ENCODE measurements at places on chromosomes 5 and 9.

GRCh38 chr9:116094846-116095245 is 58.7 kb upstream of the PAPPA start:
- DNase-seq = no peak

DNA sequence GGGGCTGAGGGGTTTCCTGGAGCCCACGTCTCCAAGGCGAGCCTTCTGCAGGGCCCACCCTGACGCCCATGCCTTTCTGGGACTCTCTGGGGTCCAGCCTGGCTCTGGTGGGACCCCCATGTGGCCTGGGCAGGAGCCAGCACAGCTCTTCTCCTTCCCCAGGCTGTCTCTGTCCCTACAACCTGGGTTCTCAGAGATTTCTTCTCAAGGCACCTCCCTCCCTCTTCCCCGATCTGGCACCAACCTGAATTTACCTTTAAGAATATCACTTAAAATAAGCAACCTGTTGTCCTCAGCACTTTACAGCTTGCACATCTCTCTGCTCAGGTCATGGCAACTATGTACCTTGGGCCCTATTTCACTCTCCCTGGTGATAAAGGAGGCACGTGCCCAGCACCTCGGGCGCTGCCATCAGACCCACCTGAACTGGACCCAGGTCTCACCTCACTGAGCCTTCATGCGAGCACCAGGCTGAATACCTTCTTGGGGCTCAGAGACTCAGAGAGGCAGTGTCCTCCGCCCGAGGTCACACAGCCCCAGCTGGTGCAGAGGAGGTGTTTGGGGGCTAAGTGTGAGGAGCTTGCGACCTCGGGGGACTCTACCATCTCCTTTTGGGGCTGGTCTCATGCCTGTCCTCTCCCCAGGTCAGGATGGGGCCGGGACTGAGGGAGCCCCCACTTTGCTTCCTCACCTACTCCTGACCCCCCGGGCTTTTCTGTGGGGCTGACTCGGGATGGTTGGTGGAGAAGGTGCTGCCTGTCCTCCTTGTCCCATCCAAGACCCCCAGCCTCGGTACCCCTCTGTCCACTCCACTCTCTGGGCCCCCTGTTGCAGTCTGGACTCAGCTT is 217.7 kb downstream of the C9orf50 start:
- DNase-seq = no peak

GRCh38 chr9:127066851-127067136 is 55.6 kb downstream of the ANGPTL2 start:
- DNase-seq = no peak

DNA sequence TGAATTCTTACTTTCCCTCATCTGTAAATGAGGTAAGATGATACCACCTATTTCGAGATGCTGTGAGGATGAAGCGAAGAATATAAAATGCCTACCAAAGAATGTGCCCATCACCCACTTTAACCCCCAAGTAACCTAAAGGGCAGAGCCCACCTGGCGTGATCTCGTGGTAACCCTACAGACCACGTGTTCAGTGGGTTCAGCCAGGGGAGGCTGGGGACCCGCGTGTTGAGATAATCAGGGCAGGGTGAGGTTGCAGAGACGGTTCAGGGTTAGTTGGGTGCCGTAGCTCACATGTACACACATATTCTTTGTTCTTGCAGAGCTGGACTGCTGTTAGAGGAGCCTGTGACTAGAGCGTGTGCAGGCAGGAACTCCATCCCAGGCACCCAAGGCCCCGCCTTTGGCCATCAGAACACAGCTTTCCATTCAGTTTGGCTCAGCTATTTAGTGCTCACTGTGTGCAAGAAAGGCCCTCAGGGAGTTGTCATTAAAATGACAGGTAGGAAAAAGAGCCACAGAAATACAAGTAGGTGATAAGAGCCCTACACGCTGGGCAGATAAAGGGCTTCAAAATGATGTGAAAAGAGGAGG is 56.5 kb upstream of the HAND1 start:
- no peak for DNase-seq

DNA sequence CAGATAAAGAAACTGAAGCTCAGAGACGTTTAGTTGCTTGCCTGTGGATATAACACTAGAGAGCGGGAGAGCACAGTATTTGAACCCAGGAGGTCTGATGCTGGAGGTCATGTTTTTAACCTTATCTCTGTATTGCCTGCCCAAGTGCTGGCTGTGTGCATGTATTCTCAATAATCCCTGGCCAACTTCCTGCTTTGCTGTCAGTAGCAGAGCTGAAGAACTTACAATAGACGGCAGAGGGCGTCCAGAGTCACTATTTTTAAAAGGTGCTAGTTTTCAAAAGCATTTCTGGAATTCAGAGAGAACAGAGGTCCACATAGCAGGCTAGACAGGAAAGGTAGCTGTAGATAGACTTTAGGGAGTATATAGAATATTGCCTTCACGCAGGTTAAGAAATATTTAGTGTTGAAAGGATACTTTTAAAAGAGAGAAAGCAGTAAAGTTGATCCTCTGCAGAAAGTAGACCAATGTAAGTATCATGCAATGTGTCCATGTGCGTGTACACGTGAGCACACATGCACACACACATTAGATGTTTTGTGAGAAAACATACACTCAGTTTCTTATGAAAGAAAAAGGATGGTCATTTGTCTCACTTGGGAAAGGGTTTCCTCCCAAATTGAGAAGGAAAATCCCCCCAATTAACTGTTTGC is 46.3 kb downstream of the PTCD2 start:
- DNase-seq = peak; percentile 9

GRCh38 chr5:180467028-180467975 is 26.9 kb upstream of the CNOT6 start:
- no peak for DNase-seq

DNA sequence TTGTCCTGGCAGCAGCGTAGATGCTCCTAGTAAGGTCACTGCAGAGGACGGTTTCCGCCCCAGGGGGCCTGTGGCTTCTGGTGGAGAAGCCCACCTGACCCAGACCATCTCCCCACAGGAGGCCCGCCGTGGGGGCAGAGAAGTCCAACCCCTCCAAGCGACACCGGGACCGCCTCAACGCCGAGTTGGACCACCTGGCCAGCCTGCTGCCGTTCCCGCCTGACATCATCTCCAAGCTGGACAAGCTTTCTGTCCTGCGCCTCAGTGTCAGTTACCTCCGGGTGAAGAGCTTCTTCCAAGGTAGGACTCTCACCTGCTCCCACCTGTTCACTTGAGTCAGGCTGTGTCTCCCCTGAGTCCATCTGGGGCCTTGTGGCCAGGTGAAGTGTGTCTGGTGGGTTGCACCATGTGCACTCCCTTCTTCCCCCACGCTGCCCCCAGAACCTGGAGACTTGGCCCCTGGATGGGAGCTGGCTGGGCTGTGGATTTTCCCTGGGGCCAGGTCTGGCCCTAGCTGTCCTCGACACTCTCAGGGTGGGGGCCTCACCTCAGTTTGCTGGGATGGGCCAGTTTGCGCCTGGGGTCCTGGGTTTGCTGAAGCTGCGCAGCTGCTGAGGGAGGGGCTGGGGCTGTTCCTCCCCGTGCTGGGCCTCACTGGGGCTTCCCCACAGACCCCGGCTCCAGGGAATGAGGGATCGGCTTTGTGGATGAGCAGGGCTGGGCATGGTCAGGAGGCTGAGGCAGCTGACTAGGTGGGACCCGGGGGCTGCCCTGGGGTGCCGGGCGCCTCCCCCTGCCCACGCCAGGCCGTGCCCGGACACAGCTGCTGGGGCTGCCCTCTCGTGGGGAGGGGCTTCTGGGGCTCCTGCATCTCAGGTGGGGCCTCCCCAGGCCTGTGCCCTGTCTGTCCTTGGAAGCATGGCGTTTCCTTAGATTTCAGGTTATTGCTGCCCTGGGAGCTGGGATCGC is 32.4 kb downstream of the AHRR start:
- DNase-seq = no peak

- DNase-seq = no peak
Measured at GRCh38 chr9:794386-794785, 47.1 kb upstream of the DMRT1 start.

- no peak for DNase-seq
Measured at GRCh38 chr5:125106881-125107280, 360.4 kb upstream of the ZNF608 start.

DNA sequence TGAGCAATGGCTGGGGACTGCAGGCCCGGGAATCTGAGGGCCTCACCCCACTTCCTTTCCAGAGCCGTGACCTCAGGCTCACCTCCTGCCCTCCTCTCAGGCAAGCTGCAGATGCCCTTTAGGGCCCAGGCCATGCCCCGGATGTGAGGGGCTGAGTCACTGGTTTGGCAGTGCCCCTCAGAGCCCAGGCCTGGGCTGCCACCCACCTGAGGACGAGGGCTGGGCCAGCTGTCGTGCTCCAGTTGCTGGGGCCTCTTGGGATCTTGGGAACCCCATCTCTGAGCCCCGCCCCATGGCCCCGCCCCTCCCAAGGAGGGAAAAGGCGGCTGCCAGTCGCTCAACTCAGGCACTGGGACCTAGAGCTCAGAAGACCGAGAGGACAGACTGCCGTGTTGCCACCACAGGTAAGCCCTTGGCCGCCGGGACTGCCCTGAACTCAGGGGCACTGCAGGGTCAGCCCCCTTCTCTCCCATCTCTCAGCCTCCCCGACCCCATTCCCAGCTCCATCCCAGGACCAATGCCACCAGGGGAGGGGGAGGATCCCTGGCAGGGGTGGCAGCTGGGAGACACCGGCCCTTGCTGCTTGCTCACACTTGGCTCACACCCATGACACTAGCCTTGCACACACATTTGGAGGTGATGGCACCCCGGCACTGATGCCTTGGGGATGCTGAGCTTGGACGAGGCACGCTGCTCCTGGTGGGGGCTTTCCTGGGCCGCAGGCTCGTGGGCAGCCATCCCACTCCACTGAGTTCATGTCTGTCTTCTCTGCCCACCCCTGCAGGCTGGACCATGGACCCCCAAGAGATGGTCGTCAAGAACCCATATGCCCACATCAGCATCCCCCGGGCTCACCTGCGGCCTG is at the start of gene CYSRT1:
Gene CYSRT1, plus strand, starts transcription at position 345 of the 865 bp plus-strand sequence. Its CDS starts 448 bp downstream, at position 793.
- DNase-seq = no peak

- no peak for DNase-seq
Measured at GRCh38 chr9:137668203-137668602, 49.4 kb downstream of the EHMT1 start.

DNA sequence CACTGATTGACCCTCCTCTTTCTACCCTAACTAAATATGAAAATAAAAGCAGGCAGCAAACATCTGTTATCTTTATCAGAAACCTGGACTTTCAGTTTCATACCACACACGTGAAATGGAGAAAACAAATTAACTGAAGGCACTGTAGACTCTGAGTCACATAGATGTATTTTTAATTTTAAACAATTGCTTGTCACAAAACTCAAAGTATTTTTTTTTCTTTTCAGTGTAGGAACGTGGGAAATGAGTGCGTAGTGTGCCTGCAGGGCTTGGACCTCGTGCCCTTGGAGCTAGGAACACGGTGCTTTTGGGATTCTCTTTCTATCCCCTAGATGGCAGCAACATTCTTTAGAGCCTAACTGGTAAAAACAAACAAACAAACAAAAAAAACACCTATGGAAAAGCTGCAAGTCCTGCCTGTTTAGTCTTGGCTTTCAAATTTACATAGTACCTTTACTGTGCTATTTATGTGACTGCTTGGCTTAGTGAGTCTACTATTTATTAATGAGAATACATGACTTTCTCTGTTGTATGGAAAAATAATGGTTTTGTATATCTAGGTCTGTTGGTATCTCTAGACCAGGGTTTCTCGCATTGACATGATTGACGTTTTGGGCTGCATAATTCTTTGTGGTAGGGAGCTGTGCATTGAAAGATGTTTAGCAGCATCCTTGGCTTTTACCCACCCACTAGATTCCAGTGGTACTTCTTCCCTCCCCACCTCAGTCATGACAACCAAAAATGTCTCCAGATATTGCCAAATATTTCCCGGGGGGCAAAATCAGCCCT is 16.8 kb upstream of the ACTBL2 start:
- no peak for DNase-seq

- no peak for DNase-seq
Measured at GRCh38 chr9:69671311-69671878, 776 bp downstream of the APBA1 start.

DNA sequence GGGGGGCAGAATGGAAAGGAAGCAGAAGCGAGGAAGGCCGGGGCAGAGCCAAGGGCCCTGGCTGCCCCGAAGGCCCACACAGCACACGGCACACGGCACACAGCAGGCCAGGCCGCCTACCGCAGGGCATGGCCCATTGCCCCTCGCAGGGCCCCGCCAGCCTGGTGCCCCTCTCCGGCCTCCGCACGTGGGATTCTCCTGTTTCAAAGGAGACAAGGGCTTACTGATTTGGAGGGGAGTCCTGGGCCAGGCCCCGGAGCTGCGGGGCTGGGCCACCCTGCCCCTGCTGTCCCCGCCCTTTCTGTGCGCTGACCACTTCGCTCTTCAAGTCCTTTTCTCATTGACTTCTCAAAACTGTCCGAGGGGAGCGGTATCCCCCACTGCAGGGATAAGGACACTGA is 7.7 kb upstream of the PHYKPL start:
- no peak for DNase-seq

DNA sequence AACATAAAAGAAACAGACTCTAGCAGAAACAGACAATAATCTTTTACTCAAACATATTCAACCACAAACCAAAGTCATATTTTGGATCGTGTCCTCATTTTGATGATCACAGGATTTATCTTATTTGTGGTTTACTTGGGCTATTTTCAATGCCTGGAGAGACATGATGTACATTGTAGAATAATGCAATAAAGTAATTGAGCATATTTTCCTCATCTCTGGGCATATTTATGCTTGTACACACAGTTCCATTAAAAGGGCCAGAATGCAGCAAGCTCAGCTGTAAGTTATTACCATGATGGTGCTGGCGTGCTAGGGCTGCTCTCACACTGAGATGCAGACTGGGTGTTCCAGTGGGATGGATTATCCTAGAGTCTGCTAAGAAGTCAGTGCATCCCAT is 456.7 kb downstream of the TLE4 start:
- DNase-seq = no peak

GRCh38 chr5:106321242-106321641 is 1349.5 kb downstream of the EFNA5 start:
- no peak for DNase-seq

- no peak for DNase-seq
Measured at GRCh38 chr5:160293901-160294561, 18.3 kb downstream of the CCNJL start.

GRCh38 chr9:128548876-128549275 is 3.5 kb upstream of the SPTAN1 start:
- DNase-seq = no peak

GRCh38 chr9:98117984-98118639 is 910 bp downstream of the TRIM14 start:
- DNase-seq = no peak

GRCh38 chr5:174533751-174534241 is 190.6 kb upstream of the MSX2 start:
- DNase-seq = no peak

- no peak for DNase-seq
Measured at GRCh38 chr9:115171921-115172388, 54.0 kb upstream of the TNC start.

All from stimulated activated CD8-positive, alpha-beta memory T cell treated with anti-CD3 and anti-CD28 coated beads, Interleukin-7, amount 100 ng/mL, for 1 hour (primary cell).